Lung (tissue), 17 donors: ENCODE measurements at places on chromosomes 1 and 21.

DNA sequence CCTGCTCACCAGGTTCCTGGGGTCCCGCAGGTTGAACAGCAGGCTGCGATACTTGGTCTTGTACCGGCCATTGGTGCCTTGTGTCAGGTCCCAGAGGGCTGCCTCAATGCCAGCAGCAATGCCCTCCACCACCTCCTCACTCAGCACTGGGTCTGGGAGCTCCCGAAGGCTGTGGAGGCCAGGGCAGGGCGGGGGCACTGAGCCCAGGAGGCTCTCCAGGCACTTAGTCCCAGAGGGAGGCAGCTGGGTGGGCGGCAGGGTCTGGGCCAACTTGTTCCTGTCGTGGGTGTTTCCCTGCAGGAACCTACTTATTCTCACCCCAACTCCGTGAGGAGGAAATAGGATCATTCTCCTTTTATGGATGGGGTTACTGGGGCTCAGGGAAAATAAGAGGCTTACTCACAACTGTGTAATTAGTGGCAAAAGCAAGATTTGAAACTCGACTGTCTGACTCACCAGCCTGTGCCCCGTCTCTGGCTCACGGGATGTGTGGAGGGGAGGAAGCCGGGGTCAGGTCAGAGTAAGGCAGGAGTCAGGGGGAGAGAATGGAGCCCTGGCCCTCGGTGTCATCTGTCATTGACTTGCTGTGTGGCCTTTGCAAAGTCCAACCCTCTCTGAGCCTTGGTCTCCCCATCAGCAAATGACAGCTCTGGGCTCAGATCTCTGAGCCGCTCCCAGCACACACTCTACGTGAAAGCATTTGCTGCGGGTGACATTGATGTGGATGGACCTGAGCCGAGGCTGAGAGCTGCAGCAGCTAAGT lies 17.2 kb downstream of the SPOCD1 start:
- DNase-seq: no peak

- no peak for DNase-seq
Measured at GRCh38 chr1:174818014-174818616, 181.6 kb upstream of the CACYBP start.

GRCh38 chr1:246156847-246157246 lies 350.2 kb downstream of the SMYD3 start:
- DNase-seq: no peak

DNA sequence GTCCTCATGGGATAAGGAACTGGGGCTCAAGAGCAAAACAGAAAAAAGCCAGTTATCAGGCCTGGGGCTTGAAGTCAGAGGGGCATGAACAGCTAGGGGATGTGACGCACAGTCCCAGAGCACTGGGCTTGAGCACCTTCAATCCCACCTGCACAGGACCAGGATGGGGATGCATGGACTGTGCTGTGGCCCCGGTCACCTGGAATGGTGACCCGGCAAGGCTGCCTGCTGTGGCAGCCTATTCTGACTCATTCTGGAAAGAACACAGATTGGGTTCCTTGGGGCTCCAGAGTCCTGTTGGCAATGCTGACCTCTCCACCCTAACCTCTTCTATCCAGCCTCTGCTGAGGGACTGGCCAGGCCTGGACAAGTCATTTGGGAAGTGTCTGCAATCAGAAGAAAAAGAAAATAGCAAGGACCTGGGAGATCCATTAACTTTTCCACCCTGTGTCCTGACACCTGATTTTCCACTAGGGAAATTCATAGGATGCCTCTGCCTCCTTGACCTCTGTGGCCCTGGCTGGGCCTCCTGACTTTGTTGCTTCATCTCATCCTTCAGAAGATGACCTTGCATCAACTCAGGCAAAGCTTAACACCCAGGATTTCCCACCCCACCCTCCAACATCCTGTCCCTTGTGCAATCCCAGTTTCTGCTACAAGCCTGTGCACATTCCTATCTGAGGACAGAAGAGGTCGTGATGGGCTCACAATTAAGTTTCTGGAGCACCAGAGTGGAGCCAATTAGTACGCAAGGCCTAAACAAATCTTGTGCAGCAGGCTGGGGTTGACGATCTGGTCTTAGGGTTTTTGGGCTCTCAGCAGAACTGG lies 17.9 kb upstream of the FMOD start:
- DNase-seq: peak; percentile 95
